Activated effector memory CD4-positive, alpha-beta T cell treated with anti-CD3 and anti-CD28 coated beads, Interleukin-2, amount 50 U/mL, for 16 hours (primary cell): ENCODE measurements at places on chromosomes 2 and 18.

DNA sequence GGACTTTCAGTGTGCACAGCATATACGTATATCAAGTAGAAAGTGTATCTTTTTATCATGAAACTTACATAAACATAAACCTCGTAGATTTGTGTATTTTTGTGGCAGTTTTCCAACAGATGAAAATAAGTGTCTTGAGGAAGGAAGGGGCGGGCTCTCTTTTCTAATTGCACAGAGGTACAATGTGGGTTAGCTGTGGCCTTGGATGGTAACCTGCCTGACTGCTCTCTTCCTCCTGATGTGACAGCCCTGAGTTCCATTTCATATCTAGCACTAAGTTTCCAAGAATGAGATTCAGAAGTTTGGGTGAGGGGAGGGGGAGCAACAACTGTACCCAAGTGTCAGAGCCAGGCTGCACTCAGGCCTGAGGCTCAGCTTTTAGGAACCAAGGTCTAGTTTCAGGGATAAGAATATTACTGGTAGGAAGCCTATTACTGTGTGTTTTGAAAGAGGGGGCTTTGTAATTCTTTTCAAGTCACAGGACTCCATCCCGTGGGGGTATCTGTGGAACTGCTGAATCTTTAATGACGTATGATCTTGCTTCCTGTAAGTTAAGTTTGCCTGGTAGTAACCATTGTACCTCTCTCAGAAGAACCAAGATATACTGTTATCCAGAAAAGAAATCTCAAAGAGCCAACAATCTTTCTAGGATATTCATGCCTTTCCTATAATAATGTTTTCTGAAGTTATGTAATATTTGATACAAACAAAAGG is 483.7 kb downstream of the PTPRM start:
- no peak for DNase-seq

DNA sequence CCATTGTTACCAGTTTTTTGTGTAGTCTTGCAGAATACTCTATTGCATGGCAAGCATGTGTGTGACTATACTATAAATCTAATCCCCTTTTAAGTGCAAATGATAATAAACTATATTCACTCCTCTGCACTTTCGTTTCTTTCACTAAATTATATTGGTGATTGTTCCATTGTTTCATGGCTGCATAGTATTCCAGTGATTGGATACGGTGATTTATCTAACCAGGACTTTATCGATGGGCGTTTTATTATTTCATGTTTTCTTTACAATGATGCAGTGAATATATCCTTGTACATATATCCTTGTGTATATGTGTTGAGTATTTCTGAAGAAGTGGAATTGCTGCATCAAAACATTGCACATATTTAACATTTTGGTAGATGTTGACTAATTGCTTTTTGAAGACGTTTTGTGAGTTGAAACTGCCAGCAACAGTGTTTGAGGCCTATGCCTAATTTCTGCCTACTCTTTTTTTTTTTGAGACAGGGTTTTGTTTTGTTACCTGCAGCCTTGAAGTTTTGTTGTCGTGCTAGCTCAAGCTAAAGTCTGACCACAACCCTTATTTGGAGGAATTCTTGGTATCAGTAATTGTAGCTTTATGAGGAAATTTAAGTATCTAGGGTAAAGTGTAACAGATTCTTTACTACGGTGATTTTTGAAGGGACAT is 2.7 kb downstream of the MIB1 start:
- DNase-seq, result no peak

- no peak for DNase-seq
Observed at GRCh38 chr18:44681076-44681970, 635 bp downstream of the SETBP1 start.

GRCh38 chr2:96898135-96898505 is 28.2 kb upstream of the SEMA4C start:
- no peak for DNase-seq

GRCh38 chr2:104431701-104432121 is 422.2 kb upstream of the POU3F3 start:
- DNase-seq, result no peak

DNA sequence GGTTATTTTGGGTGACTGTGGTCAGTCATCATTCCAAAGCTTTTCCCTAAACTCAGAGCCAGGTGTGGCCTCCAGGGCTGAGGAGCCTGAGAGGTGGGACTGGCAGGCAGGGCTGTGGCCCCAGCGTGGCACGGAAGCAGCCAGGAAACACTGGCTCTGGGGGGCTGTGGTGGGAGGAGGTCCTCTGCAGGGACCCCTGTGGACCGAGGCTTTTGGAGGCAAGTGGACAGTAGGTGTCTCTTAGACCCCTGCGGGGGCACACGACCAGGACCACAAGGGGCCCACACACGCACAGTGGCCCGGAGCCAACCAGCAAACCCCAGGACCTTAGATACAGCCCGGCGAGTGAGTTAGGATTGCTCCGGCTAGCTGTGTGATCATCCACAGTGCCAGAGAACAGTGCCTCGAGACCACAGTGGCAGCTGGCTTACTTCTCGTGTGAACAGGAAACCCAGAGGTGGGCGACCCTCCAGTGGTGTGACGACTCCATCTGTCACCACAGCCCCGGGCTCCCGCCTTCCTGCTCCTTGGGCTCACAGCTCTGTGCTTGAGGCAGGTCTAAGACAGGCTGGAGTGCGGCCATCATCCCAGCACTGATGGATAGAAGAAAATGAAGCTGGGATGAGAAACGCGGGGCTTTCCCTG is 1.6 kb upstream of the RTP5 start:
- peak; percentile 79 for DNase-seq
